ENCODE measurements at places on chromosomes 6 and 20.

- no peak for DNase-seq
Observed at GRCh38 chr20:46265539-46265938, 42.8 kb downstream of the CDH22 start.

GRCh38 chr6:154359679-154360078 lies 3.1 kb upstream of the IPCEF1 start:
- no peak for DNase-seq

DNA sequence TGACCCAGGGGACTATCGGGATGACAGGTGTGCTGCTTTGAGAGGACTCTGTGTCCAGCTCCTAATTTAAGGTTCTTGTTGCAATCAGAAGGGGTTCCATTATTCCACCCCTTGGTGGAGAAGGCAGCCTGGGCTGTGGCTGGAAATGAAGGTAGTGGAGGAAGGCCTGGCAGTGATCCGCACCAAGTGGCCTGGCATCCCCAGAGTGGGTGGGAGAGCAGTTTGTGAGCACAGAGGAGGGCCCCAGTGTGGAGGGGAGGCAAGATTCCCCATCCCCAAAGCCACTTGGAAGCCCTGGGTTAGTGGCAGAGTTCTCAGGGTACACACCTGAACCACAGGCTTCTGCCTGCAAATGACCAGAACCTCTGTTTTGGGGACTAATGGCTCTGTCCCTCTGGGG lies 2.3 kb downstream of the TGM3 start:
- DNase-seq: no peak

DNA sequence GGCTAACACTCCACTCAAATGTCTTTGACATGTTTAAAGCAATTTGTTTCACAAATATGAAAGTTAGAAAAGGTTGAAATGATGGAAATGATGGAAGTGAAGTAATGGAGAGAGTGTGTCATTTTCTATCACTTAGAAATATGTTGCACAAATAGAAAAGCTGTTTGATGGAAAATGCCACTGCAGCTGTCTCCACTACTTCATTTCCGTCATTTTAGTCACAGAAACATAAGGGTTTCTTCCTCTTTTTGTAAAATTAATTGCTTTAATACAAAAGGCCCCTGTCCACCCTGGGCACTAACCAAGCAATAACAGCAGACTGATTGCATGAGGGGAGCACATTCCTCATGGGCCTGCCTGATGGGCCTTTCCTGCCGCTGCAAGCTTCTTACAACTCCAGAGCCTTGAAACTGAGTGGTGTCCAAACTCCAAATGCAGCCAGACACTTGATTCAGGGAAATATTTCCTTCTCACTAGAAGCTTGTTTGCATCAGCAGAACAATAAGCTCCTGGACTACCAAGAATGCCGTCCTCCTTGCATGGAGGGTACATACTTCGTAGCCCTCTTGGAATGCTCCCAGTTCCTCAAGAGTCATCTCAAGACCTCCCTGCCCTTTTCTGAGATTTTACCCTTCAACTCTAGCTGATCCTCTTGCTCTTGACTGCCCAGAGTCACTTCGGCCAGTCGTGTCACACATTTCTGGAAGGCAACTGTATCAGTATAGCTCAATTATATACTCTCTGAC lies 36.1 kb downstream of the F13A1 start:
- DNase-seq: no peak

- DNase-seq: no peak
Observed at GRCh38 chr6:111406200-111406721, 76.8 kb downstream of the REV3L start.

DNA sequence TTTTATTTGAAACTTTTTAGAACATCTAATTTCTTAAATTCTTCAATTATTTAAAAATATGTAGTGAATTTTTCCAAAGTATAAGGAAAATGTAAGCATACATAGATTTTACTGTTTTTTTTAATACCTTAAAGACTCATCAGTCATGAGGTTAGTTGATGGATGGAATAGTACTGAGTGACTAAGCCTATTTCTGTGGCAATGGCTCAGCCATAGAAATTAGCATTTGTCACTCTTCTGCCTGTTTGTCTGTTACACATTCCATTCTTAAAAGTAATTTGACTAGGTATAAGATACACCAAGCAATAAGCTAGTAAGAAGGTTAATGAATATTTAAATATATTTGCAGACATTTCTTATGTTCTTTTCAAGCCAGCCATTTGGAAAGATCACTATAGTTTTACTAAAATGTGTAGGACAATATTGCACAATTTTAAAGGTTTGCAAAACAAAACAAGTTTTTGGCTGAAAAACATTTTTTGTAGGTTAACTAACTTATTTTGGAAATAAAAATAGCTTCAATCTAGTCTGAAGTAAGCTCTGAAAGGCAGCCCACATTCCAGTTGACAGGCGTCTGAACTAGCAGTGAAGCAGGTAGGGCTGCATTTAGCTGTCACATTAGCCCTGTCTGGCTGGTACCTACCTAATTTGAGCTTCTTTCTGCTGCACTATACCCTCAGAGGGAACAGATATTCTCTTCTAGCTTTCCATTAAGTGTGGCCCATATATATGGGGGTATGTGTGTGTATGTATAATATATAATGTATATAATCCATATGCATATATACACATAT lies 385.7 kb downstream of the GRIK2 start:
- DNase-seq: no peak

GRCh38 chr6:42901538-42901957 lies 14.3 kb upstream of the PTCRA start:
- DNase-seq: peak; percentile 25

DNA sequence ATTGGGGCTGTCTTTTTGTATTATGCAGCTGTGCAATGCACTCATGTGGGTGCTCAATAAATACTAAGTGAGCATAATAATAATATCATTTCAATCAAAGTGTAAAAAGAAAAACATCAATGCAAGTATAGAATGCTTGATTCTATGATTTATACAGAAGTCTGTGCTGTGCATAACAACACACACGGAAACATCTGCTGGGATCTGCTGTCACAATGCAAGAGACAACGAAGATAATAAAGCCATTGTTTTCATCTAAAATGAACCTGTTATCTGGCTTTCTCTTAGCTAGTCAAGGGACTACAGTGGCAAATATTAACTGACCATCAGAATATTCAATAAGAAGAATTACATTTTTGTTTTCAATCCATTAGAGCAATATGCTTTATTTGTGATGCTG lies 1156.9 kb upstream of the MAP3K7 start:
- DNase-seq: no peak

DNA sequence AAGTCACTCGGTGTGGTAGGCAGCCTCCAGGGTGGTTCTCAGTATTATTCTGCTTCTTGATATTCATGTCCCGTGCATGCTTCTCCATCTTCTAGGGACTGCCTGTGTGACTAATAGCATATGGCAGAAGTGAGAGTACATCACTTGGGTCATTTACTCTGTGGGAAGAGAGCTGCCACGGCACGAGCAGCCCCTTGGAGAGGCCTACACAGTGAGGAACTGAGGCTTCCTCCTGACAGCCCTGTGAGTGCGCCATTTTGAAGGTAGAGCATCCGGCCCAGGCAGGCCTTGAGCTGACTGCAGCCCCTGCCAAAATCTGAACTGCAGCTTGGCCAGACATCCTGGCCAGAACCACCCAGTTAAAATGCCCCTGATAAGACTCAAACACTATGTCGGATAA lies 17.3 kb upstream of the MCUR1 start:
- DNase-seq: no peak

- no peak for DNase-seq
Observed at GRCh38 chr6:101000341-101000740, 119.2 kb upstream of the ASCC3 start.

- DNase-seq: no peak
Observed at GRCh38 chr20:52454660-52455059, 263.1 kb upstream of the ZFP64 start.

- no peak for DNase-seq
Observed at GRCh38 chr6:52426667-52427066, 6.5 kb downstream of the EFHC1 start.

GRCh38 chr6:90218959-90219208 lies 77.8 kb downstream of the BACH2 start:
- no peak for DNase-seq

- no peak for DNase-seq
Observed at GRCh38 chr6:152981219-152981618, 1.6 kb downstream of the FBXO5 start.

GRCh38 chr6:7673063-7673536 lies 52.8 kb upstream of the BMP6 start:
- DNase-seq: no peak

DNA sequence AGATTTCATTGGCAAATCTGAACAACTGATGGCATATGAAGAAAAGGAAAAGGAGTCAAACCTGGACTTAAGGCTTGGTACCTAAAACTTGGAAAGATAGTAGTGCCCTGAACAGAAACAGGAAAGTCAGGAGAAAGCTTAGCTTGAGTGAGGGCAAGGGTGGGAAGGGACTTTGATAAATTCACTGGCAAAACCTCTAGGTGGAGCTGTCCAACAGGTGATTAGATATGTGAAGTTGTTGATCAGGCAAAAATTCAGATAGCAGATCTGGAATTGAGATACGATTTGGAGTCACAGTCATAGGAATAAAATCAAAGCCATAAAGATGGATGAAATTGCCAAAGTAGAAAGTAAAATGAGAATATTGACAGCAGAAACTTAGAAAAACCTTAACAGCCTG lies 16.1 kb upstream of the ZNF292 start:
- DNase-seq: no peak

DNA sequence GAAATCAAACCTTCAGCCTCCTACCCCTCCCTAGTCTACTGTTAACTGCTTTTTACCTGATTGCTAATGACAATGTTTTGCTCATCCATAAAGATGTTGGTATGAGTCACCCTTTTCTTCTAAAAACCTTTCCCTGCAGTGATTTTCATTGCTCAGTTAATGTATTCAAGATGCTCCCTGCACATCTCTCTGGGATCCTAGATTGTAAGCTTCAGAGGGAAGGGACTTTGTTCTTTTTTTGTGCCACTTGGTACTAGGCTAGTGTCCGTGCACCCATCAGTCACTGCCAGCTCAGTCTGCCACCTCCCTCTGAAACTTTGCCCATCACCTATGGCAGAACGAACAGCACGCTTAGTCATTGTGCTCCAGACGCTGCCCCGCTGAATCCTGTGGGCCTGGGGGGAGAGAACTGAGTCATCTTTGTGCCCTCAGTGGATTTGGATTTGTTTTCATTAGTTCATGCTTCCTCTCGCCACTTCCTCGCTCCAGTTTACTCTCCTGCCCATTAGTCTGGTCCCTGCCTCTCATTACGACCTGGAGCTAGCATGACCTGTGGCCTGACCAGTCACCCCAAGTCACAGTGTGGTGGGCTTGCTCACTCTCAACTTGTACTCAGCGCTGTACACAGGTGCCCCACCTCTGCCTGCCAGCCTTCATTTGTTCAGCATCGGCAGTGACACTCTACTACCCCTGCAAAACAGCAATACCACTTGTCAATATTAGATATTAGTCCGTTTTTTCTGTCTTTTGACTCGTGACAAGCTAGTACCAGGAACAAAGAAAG lies 78.0 kb upstream of the TMEM181 start:
- no peak for DNase-seq

DNA sequence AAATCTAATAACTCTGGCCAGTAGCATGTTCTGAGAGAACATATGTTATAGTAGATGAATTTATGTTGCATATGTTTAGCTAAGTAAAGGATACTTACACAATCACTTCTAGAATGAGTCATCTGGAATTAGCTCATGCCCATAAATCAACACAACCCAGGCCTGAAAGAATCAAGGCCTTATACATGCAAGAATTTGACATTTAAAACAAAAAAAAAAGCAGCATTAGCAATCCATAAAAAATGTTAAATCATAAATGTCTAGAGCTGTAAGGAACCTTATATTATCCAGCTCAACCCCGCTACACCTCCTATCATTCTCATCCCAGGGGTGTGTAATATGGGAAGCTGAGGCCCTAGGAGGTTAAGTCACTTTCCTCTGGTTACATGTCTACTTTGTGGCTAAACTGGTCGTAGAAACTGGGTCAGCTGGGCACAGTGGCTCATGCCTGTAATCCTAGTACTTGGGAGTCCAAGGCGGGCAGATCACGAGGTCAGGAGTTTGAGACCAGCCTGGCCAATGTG lies 105.2 kb upstream of the CARMIL1 start:
- no peak for DNase-seq

DNA sequence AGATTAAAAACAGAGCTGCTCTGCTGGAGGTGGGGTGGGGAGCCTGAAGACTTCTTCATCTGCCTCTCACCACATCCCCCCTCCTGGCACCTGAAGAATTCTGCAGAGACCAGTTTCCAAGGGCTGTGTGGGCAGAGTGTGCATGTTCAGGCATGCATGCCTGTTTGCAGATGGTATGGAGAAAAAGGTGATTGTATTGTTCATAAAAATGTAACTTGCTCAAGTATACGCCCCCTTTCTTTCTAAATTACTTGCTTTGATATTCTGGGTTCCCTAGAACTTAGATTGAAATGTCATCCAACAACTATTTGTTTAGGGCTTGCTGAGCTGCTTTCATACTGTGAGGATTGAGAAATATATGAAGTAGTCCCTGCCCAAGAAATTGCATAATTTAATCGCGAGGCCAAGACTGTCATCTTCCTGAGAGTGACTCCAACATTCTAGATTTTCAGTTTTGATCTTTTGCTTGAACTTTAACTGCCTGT lies 83.6 kb downstream of the LCA5 start:
- no peak for DNase-seq

DNA sequence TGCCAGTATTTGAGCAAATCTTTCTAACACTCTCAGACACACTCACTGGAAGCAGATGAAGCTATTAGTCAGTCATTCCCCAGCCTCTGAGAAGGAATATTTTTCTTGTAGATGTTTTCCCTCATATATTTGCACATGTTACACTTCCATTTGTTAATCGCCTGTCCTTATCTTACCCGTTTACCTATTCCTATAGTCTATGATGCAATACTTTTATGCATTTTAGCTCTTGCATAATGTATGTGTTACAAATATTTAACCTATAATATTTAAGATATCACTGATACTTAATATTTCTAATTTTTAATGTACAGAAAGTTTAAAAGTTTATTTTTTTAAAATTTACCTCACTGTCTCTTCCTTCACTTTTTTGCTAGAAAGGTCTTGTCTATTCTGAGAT lies 71.9 kb downstream of the PCSK2 start:
- no peak for DNase-seq

DNA sequence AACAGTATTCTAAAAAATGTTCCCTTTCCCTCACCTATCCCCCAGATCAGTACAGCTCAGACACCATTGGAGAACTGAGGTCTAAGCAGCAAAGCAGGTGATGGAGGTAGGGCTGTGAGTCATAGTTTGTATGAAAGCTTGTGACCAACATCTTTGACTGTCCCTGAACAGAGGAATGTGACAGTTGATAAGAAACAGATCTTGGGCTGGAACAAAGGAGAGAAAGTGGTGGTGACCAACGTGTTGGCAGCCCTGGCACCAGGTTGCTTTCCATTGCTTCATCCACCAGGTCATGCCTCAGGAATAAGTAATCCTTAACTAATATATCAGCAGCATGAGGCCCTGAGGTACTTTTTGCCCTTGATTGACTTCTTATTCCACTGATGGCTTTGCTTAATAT lies 19.9 kb upstream of the CRIP3 start:
- DNase-seq: no peak

GRCh38 chr6:151962246-151962846 lies 154.9 kb downstream of the ESR1 start:
- DNase-seq: no peak

- no peak for DNase-seq
Observed at GRCh38 chr6:88872962-88873361, 90.5 kb downstream of the RNGTT start.

GRCh38 chr6:110446405-110446804 lies 30.0 kb downstream of the SLC22A16 start:
- DNase-seq: no peak
